Mesendoderm (in vitro differentiated cells): ENCODE measurements at places on chromosomes 7 and 10.

DNA sequence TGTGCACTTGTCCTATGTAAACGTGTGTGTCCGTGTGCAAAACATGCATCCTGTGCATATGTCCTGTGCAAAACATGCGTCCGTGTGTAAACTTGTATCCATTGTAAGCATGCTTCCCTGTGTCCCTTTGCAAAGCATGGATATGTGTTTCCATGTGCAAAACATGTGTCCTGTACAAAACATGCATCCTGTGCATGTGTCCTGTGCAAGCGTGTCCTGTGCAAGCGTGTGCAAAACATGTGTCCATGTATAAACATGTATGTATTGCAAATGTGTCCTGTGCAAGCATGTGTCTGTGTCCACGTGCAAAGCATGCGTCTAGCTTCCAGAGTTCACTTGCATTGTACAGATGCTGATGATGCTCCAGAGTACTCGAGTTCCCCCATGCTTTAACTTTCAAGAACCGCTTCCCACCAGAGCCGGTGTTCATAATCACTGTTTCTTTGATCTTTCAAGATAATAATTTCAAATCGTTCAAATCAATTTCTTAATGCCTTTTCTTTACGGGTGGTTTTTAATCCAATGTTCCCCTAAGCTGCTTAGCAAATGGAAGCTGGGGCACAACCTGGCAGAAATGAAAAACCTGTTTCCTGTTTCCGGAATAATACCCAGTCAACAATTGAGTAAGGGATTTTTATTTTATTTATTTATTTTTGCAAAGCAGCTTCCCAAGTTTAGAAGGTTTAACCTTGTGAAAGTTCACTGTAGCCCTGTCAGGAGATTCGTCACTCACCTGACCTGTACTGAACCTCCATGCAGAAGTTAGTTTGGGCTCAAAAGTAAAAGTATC is 641 bp upstream of the ASB13 start:
- DNase-seq: no peak
- peaks cover 2% of the 10 kb centered on the region for H3K4me1 ChIP-seq
- peak overlapping the region; percentile 61 for H3K4me3 ChIP-seq
- H3K36me3 ChIP-seq: no peaks in the 10 kb centered on the region

- no peak overlapping the region for H3K4me3 ChIP-seq
- H3K4me1 ChIP-seq: peaks cover 2% of the 10 kb centered on the region
- no peak overlapping the region for H3K27ac ChIP-seq
- no peaks in the 10 kb centered on the region for H3K27me3 ChIP-seq
These were observed 83.6 kb downstream of the PROSER2 start for GRCh38 chr10:11906714-11907113.

DNA sequence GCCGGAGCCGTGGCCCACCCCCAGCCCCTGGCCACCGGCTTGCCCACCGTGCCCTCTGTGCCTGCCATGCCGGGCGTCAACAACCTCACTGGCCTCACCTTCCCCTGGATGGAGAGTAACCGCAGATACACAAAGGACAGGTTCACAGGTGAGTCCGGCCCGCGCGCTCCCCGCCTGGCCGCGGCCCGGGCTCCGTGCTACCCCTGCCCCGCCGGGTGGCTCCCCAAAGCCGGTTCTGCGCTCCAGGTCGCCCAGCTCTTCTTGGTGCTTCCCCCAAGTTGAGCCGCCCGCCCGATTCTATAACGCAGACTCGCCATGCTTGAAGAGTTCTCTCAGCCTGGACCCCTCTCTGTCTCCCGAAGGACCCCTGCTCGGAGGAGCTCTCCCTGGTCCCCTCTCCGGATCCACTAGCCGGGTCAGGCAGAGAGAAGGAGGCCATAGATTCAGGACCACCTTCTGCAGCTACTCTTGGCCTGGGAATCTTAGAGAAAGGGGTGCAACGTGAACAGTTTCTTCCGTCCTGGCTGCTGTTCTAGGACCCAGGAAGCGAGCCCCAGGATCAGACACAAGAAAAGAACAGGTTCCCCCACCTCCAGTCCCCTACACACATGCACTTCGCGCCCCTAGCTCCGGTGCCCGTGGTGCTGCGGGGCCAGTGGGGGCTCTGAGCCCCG is 999 bp downstream of the TLX1 start:
- peaks cover 92% of the 10 kb centered on the region for H3K27me3 ChIP-seq
- no peaks in the 10 kb centered on the region for H3K36me3 ChIP-seq
- no peak overlapping the region for H3K4me3 ChIP-seq
- DNase-seq: no peak
- no peaks in the 10 kb centered on the region for H3K4me1 ChIP-seq
- H3K27ac ChIP-seq: no peak overlapping the region

- DNase-seq: peak; percentile 67
- no peaks in the 10 kb centered on the region for H3K27me3 ChIP-seq
- H3K27ac ChIP-seq: no peak overlapping the region
- H3K36me3 ChIP-seq: no peaks in the 10 kb centered on the region
- H3K4me1 ChIP-seq: peaks cover 2% of the 10 kb centered on the region
- no peak overlapping the region for H3K4me3 ChIP-seq
These were observed 199.2 kb upstream of the MAGI2 start for GRCh38 chr7:79652619-79653018.

- H3K36me3 ChIP-seq: no peaks in the 10 kb centered on the region
- H3K4me3 ChIP-seq: no peak overlapping the region
- DNase-seq: no peak
- H3K4me1 ChIP-seq: no peaks in the 10 kb centered on the region
- H3K27me3 ChIP-seq: no peaks in the 10 kb centered on the region
- no peak overlapping the region for H3K27ac ChIP-seq
These were observed 78.4 kb downstream of the DGKI start for GRCh38 chr7:137768366-137768765.

- H3K4me1 ChIP-seq: peaks cover 2% of the 10 kb centered on the region
- H3K27ac ChIP-seq: no peak overlapping the region
- H3K27me3 ChIP-seq: no peaks in the 10 kb centered on the region
- no peaks in the 10 kb centered on the region for H3K36me3 ChIP-seq
- no peak for DNase-seq
These were observed 53.8 kb upstream of the ABLIM1 start for GRCh38 chr10:114711869-114712250.

- peak; percentile 82 for DNase-seq
- no peaks in the 10 kb centered on the region for H3K27me3 ChIP-seq
- H3K4me1 ChIP-seq: no peaks in the 10 kb centered on the region
These were observed 118.5 kb downstream of the VTI1A start for GRCh38 chr10:112565434-112566053.

- DNase-seq: peak; percentile 43
- H3K4me1 ChIP-seq: no peaks in the 10 kb centered on the region
- peaks cover 2% of the 10 kb centered on the region for H3K27me3 ChIP-seq
- no peaks in the 10 kb centered on the region for H3K36me3 ChIP-seq
- peak overlapping the region; percentile 41 for H3K4me3 ChIP-seq
These were observed 424 bp downstream of the EGFR start for GRCh38 chr7:55019191-55019690.

GRCh38 chr10:130180416-130180815 is 44.2 kb downstream of the GLRX3 start:
- no peak overlapping the region for H3K4me3 ChIP-seq
- peaks cover 12% of the 10 kb centered on the region for H3K36me3 ChIP-seq
- no peaks in the 10 kb centered on the region for H3K4me1 ChIP-seq
- no peak for DNase-seq

GRCh38 chr7:156515911-156516790 is 124.4 kb upstream of the RNF32 start:
- no peak for DNase-seq
- no peaks in the 10 kb centered on the region for H3K27me3 ChIP-seq
- no peak overlapping the region for H3K27ac ChIP-seq
- H3K4me1 ChIP-seq: no peaks in the 10 kb centered on the region
- no peak overlapping the region for H3K4me3 ChIP-seq

- H3K36me3 ChIP-seq: no peaks in the 10 kb centered on the region
- H3K4me3 ChIP-seq: no peak overlapping the region
- H3K27ac ChIP-seq: no peak overlapping the region
- H3K27me3 ChIP-seq: no peaks in the 10 kb centered on the region
- peaks cover 29% of the 10 kb centered on the region for H3K4me1 ChIP-seq
- DNase-seq: peak; percentile 40
These were observed 633.4 kb downstream of the PARD3 start for GRCh38 chr10:34181553-34182300.

DNA sequence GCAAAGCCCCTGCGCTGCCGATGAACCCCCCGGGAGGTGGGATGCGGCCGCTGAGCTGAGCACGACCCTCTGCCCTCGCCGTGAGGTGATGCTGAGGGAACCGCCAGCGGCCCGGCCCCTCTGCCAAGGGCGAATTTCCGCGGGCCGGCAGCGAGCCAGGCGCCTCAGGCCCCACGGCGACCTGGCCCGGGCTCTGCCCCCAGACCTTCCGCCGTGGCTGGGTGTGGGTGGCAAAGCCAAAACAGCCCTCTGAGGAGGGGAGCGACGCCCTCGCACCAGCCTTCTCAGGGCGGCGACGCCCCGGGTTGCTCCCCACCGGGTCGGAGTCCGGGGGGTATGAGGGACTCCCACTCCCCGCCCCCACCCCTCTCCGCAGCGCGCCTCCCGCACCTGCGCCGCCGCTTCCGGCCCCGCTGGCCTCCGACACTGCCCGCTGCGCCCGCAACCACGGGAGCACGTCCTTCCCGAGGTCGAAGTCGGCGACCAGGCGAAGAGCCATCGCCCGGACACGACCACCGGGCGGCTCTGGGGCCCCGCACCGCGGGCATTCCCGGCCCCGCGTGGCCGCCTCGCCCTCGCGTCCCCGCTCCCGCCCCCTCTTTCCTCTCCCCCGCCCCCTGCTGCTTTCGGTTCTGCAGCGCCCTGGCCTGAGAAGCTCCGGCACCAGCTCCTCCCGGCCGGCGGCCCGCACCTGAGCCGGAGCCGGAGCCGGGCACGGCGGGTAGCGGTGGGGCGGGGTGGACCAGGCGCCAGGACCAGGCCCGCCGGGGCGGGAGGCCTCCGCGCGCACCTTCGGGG is at the start of gene GSAP:
TSS of gene GSAP (minus strand) at position 527 of the 798 bp plus-strand sequence. CDS start at position 499, 28 bp downstream.
- peak; percentile 19 for DNase-seq
- no peaks in the 10 kb centered on the region for H3K4me1 ChIP-seq
- H3K4me3 ChIP-seq: peak within 1 kb of the TSS; percentile 15
- H3K27me3 ChIP-seq: peaks cover 5% of the 10 kb centered on the region

DNA sequence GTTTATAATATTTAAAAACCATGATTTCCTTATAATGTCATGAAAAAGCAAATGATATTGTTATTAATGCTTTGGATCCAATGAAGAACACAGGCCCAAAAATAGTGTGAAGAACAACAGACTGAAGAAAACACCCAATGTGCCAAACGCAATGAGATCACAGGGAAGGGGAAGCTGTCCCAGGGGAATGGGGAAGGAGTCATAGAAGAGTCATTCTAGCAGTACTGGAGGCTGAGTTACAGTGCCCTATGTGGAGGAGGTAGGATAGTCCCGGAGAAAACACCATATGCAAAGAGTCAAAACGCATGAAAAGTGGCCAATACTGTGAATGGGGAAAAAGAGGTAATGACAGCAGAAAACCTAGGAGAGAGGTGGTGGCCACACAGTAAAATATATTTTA is 50.9 kb downstream of the TPK1 start:
- no peaks in the 10 kb centered on the region for H3K36me3 ChIP-seq
- peak; percentile 18 for DNase-seq
- no peaks in the 10 kb centered on the region for H3K4me1 ChIP-seq
- H3K4me3 ChIP-seq: no peak overlapping the region
- H3K27ac ChIP-seq: no peak overlapping the region
- no peaks in the 10 kb centered on the region for H3K27me3 ChIP-seq

- peaks cover 3% of the 10 kb centered on the region for H3K36me3 ChIP-seq
- H3K4me1 ChIP-seq: no peaks in the 10 kb centered on the region
- no peak for DNase-seq
- no peak overlapping the region for H3K4me3 ChIP-seq
- H3K27ac ChIP-seq: no peak overlapping the region
- H3K27me3 ChIP-seq: no peaks in the 10 kb centered on the region
These were observed 82.6 kb downstream of the GNAI1 start for GRCh38 chr7:80216996-80217842.

GRCh38 chr10:11525503-11525902 is 85.9 kb downstream of the USP6NL start:
- H3K27ac ChIP-seq: no peak overlapping the region
- H3K27me3 ChIP-seq: no peaks in the 10 kb centered on the region
- H3K4me3 ChIP-seq: no peak overlapping the region
- DNase-seq: no peak
- no peaks in the 10 kb centered on the region for H3K36me3 ChIP-seq

DNA sequence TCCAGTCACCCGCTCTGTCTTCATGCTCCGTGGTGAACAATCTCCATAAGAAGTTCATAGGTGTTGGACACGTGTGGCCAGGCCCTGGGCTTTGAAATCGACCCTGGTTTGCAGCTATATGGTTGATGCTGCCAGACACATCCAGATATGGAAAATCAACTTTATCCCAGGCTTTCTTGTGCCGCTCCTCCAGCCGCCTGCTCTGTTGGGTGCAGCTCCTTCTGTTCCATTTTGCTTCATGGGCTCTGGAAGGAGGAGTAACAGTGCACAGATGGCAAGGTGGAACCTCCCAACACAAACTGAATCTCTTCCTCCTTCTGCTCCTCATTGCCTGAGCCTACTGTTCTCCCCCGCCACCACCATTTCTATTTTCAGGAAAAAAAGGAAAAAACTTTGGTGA is 44.7 kb downstream of the THNSL1 start:
- H3K27me3 ChIP-seq: no peaks in the 10 kb centered on the region
- DNase-seq: no peak
- no peak overlapping the region for H3K27ac ChIP-seq
- H3K4me1 ChIP-seq: no peaks in the 10 kb centered on the region

DNA sequence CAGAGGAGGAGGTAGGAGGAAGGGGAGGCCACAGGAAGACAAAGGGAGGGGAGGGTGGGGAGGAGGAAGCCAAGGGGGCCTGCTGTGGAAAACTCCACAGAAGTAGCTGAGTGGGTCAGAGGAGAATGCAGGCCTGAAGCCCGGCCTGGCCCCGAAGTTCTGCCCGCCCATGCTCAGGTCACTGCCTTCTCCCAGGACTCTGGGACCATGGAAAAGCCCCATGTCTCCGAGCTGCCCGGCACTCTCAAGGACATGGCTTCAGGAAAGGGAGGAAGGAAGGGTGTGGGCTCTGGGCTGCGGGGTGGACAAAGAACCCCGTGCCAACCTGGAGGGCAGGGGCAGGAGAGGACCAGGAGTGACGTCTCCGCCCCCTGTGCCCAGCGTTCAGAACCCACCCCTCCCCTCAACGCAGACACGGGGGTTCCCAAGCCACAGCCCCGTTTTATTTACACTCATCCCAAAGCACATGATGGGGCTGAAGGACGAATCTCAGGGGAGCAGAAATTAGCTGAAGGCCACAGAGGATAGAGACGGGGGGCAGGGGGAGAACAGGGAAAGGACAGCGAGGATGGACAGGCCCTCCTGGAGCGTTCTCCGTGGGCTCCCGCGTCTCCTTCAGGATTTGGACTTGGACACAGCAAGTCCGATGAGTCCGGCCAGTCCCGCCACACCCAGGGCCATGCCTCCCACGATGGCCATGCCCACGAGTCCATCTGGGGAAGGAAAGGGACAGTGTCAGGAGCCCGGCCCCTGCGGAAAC is 1.8 kb upstream of the CLDN15 start:
- no peaks in the 10 kb centered on the region for H3K4me1 ChIP-seq
- H3K4me3 ChIP-seq: no peak overlapping the region
- no peak overlapping the region for H3K27ac ChIP-seq
- no peak for DNase-seq
